ENCODE measurements at places on chromosomes 4 and X.

GRCh38 chr4:9976781-9977180 is 44.5 kb downstream of the SLC2A9 start:
- DNase-seq, result no peak

DNA sequence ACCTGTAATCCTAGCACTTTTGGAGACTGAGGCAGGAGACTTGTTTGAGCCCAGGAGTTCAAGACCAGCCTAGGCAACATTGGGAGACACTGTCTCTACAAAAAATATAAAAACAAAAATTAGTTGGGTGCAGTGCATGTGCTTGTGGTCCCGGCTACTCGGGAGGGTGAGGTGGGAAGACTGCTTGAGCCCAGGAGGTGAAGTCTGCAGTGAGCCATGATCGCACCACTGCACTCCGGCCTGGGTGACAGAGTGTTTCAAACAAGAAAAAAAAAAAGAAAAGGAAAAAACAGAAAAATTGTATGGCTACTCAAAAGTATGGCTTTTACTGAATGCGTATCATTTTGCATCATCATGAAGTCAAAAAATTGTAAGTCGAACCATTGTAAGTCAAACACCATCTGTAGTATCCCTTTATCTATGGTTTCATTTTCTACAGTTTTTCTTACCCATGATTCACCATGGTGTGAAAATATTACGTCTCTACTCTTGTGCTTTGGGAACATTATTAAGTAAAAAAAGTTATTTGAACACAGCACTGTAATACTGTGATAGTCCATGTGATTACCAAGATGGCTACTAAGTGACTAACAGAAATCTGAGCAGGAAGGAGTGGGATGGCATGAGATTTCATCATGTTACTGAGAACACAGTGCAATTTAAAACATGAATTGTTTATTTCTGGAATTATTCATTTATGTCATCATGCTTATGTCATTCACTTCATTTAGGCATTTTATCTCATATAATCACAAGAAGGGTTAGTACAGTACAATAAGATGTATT is 26.5 kb upstream of the MANBA start:
- no peak for DNase-seq

DNA sequence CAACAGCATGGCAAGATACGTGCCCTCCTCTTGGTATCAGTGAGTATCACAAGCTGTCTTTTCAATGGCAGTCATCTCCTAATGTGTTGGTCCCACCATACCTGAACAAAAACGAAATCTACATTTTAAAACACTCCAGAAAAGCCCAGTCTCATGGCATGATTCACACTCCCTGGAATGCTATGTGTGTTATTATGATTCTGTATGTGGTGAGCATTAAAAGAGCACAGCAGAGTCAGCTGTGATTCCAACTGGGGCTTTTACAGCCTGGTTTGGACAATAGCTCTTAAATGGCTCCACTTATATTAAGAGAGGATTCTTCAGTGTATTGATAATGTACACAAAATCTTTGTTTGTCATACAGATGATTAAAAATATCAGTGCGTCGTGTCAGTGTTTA is 274.1 kb upstream of the GK2 start:
- DNase-seq, result no peak

- no peak for DNase-seq
Observed at GRCh38 chr4:138494931-138495330, 252.8 kb upstream of the SLC7A11 start.

- DNase-seq, result no peak
Observed at GRCh38 chrX:119871245-119871598, 311 bp downstream of the RNF113A start.

- no peak for DNase-seq
Observed at GRCh38 chrX:103730147-103730795, 19.6 kb downstream of the TMEM31 start.

DNA sequence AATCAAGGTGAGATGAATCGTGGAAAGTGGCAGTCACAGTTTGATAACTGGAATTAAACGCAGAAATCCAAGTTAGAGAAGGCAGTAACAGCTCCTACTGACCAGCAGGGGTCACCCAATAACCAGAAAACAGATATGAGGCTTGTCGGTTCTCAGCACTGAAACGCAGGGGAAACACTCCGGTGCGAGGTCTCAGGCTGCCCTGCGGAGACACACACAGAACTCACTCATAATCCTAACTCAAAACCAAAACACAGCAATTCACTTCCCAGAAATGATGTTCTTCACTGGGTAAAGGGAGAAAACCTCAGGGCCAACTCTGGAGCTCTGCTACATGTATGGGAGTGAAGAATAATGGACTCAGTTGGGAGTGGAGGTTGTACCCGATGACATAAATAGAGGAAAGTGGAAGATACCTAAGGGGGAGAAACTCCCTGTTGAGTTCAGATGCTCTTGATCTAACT is 384.4 kb downstream of the RAPGEF2 start:
- DNase-seq, result no peak

- DNase-seq, result no peak
Observed at GRCh38 chr4:154024097-154024694, 235.3 kb upstream of the SFRP2 start.

DNA sequence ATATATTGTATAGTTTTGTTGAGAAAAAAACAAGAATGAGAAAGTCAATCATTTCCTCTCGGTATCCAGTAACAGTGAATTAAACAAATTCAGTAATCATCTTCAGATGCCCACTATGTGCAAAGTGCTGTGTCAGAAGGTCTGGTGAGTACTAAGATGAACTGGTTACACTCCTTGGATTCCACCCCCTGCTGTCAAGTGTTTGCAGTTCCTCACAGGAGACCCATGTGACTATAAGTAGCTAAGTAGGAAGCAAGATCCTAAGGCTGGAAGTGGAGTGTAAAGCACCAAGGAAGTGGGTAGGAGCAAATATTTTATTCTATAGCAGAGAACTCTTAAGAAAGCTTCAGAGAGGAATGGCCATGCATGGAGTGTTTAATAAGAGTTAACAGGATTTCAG is 73.6 kb downstream of the SNX25 start:
- DNase-seq, result no peak

- no peak for DNase-seq
Observed at GRCh38 chr4:38223306-38223705, 263.1 kb downstream of the PTTG2 start.

DNA sequence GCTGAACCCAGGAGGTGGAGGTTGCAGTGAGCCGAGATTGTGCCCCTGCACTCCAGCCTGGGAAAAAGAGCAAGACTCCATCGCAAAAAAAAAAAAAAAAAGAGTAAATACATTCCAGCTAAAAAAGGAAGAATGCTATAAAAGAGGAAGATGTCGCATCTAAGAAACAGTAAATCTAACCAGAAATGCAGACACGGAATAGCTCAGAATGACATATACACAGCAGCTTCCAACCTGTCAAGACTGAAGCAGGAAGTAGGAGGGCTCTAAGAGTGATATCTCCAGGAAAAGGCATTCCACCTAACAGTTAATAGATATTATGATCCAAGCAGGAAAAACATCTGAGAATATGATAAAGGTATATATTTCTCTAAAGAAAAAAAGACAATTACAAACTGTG is 16.0 kb downstream of the CLOCK start:
- no peak for DNase-seq
